ENCODE measurements at places on chromosomes 6 and 20.

DNA sequence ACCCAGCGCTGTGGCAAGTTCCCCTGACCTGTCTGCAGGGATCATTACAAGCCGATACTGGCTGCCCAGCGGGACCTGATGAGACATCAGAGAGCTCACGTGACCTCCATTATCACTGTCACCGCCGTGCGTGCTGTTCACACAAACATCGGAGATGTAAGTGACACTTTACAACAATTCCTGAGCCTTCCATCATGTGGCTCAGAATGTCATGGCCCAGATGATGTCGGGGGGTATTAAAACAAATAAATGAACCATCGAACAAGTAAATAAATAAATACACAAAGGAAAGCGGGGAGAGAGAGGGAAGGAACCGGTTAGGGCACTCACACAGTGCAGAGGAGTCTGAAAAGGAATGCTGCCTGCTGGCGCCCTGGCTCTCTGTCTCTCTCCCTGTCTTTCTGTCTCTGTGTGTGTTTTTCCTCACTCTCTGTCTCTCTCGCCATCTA is 195.1 kb downstream of the BMP7 start:
- no peak for DNase-seq

GRCh38 chr6:150775415-150776203 is 89.9 kb upstream of the MTHFD1L start:
- DNase-seq: no peak

DNA sequence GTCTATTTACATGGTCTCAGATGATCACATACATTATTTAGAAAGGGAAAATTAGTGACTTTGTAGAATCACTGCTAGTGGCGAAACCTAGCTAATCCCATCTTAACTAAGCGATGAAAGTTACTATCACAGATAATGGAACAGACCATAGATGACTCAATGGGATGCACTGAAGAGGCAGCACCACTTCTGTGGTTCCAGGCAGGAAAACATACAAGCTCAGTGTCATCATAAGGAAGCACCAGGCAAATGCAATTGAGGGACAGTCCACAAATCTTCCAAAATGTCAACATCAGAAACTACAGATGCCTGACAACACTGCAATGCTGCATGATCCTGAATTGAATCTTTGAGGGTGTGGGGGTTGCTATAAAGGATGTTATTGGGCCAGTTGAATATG is 15.9 kb upstream of the SNAI1 start:
- no peak for DNase-seq

GRCh38 chr6:69349771-69350170 is 447.0 kb downstream of the LMBRD1 start:
- DNase-seq: no peak

DNA sequence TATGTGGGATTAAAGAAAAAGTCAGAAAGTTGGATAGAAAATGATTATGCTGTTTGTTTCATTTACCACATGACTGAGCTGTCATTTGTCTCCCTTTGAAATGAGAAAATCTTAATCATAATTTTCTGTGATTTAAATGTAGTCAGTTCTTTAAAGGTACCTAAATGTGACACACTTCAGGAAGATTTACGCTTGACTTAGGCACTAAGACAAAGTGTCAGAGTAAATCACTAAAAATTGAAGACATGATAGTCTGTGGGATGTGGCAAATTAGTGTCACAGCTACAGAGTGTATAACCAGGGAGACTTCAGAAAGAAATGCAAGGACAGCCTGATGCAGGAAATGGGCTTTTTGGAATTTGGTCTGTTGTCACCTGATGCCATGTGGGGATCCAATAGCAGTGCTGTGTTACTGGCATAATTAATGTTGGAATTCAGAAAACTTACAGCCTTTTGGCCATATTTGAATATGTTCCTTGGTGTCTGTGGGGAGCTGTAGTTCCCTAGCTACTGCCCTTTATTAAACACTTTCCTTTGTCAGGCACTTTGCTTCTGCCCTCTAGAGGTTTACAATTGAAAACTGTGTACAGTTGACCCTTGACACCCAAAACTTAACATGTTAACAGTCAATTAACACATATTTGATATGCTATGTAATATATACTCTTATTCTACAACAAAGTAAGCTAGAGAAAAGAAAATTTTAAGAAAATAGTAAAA is 493.8 kb downstream of the UTRN start:
- DNase-seq: peak; percentile 7

GRCh38 chr6:3805448-3806123 is 43.6 kb upstream of the FAM50B start:
- no peak for DNase-seq

DNA sequence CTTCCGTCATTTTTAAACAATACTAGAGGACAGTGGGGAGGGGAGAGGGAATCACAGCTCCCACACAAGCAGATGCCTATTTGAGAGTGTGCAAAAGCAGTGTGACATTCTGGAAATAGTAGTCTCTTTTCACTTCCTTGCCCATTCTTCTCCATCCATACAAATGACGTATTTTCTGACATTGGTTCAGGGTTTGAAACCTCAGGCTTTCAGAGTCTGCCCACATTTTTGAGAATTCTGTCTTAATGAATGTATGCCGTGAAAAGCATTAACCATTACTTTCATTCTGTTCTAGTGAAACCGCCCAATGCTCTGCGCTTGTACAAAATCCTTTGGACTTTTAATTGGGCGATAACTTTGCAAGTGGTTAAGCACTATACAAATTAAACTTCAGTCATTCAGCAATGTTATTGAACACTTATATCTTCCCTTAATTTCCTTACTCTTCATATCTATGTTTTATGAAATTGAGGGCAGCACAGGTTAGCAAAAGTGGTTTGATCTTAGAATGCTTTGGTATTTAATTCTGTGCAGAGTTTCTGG is 265.7 kb downstream of the SOX4 start:
- DNase-seq: no peak

DNA sequence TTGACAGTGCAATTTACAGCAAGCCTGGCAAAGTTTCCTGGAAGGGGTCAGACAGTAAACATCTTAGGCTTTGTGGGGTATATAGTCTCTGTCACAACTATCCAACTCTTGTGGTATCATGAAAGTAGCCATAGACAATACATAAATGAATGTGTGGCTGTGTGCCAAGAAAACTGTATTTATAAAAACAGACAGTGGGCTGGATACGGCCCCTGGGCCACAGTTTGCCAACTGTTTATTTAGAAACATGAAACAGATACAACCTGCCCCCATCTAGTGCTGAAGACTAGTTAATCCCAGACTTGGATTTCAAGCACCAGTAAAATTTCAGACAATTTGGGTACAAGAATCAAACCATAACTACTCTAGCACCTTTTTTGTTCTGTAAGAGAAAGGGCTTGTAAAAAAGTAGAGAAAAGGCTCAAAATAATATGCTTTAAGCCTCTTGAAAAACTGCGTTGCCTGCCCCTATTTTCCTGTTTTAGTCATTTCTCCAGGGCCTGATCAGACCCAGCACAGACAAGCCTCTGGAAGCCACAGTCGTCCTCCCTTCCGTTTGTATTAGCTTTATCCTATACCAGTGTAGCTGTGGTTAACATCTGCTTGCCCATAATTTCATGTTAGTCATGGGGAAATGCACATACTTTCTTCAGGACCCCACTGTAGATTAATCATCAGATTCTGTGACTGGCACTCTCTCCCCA is 30.8 kb downstream of the JAG1 start:
- DNase-seq: no peak

DNA sequence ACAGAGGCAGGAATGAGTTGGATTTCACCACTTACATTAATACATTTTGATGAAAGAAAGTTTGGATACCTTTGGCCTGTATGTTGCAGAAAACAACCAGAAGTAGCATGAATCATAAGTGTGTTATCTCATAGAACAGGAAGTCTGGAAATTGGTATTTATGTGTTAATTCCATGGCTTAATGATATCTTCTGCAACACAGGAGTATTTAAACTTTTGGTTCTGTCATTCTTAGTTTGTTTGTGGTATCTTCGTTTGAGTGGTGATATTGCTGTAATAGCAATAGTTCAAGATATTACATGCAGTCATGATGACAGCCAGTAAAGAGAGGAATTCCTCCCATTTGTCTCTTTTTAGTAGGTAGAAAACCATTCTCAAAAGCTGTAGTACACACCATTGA is 177.3 kb downstream of the CDKAL1 start:
- DNase-seq: no peak

DNA sequence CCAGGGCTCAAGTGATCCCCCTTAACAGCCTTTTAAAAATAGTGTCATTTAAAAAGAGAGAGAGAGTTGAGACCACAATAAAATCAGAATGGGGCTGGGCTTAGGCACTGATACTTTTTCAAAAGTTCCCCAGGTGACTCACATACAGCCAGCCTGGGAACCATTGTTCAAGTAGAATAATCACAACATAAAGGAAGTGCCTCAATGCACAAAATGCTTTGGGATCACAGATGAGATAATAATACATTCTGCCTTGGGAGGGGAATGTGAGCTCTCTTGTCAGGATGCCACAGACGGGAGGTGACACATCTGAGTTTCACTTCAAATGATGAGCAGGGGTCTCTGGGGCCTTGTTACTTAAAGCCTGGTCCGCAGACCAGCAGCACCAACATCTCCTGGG is 34.0 kb upstream of the GABRR1 start:
- no peak for DNase-seq

DNA sequence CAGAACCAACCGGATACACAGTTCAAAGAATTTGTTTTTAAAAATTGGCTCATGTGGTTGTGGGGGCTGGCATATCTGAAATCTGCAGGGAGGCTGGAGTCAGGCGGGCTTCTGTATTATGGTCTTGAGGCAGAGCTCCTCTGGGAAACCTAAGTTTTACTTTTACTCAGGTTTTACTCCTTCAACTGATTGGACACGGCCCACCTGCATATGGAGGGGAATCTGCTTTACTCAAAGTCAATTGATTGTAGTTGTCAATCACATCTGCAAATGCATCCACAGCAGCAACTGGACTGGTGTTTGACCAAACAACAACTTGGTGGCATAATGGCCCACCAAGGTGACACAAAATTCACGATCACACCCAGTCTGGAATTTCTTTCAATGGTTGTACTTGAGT is 103.4 kb downstream of the ERMARD start:
- DNase-seq: no peak

- no peak for DNase-seq
Measured at GRCh38 chr6:13233106-13233505, 95.2 kb downstream of the TBC1D7 start.
